ENCODE measurements at places on chromosomes 7 and 10.

GRCh38 chr10:49187044-49187484 lies 1.1 kb downstream of the TMEM273 start:
- no peak for DNase-seq

DNA sequence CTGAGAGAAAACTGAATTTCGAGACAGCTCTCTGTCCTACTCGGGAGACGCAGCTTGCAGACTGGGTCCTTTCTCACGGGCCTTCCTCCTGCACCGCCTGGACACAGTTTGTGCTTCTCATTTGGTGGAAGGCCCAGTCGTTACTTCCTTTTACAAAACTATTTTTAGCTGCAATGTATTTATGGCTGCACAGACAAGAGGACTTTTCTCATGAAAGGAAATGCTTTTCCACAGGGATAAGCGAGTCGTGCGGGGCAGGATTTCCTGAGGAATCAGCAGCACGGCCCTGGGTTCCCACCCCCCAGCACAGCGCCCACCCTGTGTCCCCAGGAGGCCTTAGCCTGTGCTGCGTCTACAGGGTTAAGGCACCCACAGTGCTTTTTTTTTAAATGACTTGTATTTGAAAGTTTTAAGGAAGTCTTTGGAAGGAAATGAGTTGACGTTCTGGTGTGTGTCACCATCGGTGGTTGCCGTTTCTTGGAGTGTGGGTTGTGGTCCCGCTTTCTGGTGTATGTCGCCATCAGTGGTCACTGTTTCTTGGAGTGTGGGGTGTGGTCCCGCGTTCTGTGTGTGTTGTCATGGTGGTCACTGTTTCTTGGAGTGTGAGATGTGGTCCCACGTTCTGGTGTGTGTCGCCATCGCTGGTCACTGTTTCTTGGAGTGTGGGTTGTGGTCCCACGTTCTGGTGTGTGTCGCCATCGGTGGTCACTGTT lies 50.9 kb downstream of the INPP5A start:
- DNase-seq = peak; percentile 59

- no peak for DNase-seq
These were observed 43.8 kb downstream of the MICALL2 start for GRCh38 chr7:1415389-1415990.

- DNase-seq = no peak
These were observed 2.5 kb downstream of the MTPN start for GRCh38 chr7:135974667-135975066.

DNA sequence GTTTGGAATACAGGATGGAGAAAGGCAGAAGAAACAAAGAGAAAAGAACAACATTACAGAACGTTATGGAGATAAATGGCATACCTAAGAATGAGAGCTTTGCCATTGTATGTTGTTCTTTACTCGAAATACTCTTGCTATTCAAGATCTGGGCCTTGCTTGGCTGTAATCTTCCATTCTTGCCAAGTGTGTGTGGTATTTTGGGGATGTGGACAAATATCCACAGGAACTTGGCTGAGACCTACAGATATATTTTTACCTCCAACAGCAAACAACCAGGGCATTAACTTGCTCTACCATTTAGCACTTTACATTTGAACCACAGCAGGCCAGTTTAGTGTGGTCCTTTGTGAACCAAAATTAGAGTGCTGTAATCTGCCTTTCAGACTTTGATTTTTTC lies 76.3 kb downstream of the DKK1 start:
- no peak for DNase-seq

DNA sequence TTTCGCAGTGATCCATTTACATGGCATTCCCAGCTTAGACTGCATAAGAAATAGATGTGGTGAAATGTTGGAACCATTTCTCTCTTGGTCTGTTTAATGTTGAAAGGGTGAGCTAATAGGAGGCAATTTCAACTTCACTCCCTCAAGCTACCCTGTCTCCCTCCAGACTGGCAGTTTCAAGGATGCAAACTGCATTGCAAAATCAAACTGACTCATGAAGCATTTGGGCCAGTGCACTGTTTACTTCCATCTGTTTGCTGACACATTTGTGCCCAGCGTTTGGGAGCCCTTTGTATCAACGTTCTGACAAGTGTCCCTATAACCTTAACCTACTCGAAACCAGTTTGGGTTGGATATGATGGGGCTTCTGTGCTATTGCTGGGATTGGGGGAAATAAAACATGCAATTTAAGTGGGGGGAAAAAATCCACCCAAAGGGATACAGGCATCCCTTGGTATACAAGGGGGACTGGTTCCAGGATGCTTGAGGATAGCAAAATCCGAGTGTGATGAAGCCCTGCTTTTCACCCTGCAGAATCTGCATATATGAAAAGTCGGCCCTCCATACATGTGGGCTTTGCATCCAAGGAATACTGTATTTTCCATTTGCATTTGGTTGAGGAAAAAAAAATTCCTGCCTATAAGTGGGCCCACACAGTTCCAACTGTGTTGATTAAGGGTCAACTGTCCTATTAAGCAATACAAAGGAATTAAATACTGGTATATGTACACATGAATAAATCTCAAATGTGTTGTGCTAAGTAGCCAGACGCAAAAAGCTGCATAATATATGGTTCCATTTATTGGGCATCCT lies 15.6 kb downstream of the RHEB start:
- DNase-seq = no peak

- DNase-seq = no peak
These were observed 19.8 kb upstream of the HIPK2 start for GRCh38 chr7:139797607-139798006.
